Left ventricle myocardium superior (tissue), 1 donor: ENCODE measurements at places on chromosomes 1 and 21. TPM values are rescaled to one million over a fixed set of nuclear protein-coding genes. Genes with fewer than 3 reads are reported as not detected.

ELAPOR1 gene
- total RNA-seq, result 0.30 TPM

KRTAP19-1 gene
- total RNA-seq, result not detected

CDCA8 gene
- 0.32 TPM for total RNA-seq

OR2M4 gene
- total RNA-seq, result not detected

WDR77 gene
- 27.3 TPM for total RNA-seq

LMX1A gene
- total RNA-seq, result not detected

KHDRBS1 gene
- total RNA-seq, result 61.7 TPM

HLX gene
- total RNA-seq, result 4.0 TPM

AHDC1 gene
- 42.8 TPM for total RNA-seq

PTGFRN gene
- total RNA-seq, result 99.6 TPM

TLR5 gene
- total RNA-seq, result 2.5 TPM

TSPAN1 gene
- total RNA-seq, result 0.72 TPM

PADI4 gene
- total RNA-seq, result 0.67 TPM

HCN3 gene
- total RNA-seq, result 1.5 TPM

HES3 gene
- total RNA-seq, result not detected

KAZN gene
- total RNA-seq, result 2.2 TPM

ACTL8 gene
- not detected for total RNA-seq

SLC9C2 gene
- not detected for total RNA-seq

PDC gene
- not detected for total RNA-seq

SLC35F3 gene
- not detected for total RNA-seq

PLA2G2F gene
- not detected for total RNA-seq

APCS gene
- not detected for total RNA-seq

CBR3 gene
- total RNA-seq, result 2.6 TPM

FHL3 gene
- 13.3 TPM for total RNA-seq

TMEM50A gene
- 73.1 TPM for total RNA-seq

RUSC1 gene
- total RNA-seq, result 22.0 TPM

MXRA8 gene
- total RNA-seq, result 16.8 TPM

IRF2BP2 gene
- total RNA-seq, result 124 TPM

KDM5B gene
- total RNA-seq, result 14.6 TPM

NTMT2 gene
- total RNA-seq, result 5.9 TPM

FALEC gene
- not detected for total RNA-seq

PSEN2 gene
- 22.8 TPM for total RNA-seq

PRR9 gene
- total RNA-seq, result not detected

HOOK1 gene
- 10.7 TPM for total RNA-seq

IFI44 gene
- 8.0 TPM for total RNA-seq

CSF3R gene
- total RNA-seq, result 6.4 TPM

ADIPOR1 gene
- 88.1 TPM for total RNA-seq

AADACL4 gene
- total RNA-seq, result not detected

MYOC gene
- 8.3 TPM for total RNA-seq

BCAN gene
- total RNA-seq, result 0.52 TPM

IFNLR1 gene
- 3.7 TPM for total RNA-seq

SESN2 gene
- 2.7 TPM for total RNA-seq

ANKRD65 gene
- total RNA-seq, result 2.1 TPM

LIPI gene
- total RNA-seq, result not detected

TSPAN2 gene
- 6.2 TPM for total RNA-seq

KDM1A gene
- 35.0 TPM for total RNA-seq

AIDA gene
- total RNA-seq, result 52.7 TPM

IL20 gene
- total RNA-seq, result not detected

ZNF648 gene
- total RNA-seq, result not detected

RBM11 gene
- not detected for total RNA-seq
